SJSA1 (cell line): ENCODE measurements at places on chromosomes 12 and 14.

GRCh38 chr12:42511656-42512055, 77.9 kb downstream of the PRICKLE1 start:
- DNase-seq, result no peak

DNA sequence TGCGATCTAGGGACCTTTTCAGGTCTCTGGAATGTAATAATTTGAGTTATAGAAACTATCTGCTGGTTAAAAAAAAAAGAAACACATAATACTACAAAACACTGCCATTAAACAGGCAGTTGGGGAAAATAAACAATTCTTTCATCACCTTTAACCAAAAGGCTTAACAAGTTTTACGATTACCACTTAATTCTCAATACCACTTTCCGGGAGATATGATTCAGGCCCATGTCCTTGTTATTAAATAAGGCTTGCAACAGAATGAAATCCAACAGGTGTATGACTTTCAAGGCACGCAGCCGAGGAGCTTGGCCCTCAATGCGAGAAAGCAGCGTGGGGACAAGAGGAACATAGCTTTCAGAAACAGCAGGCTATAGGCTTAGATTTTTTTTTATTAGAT, 5.6 kb upstream of the GLRX5 start:
- no peak for DNase-seq

- no peak for DNase-seq
Measured at GRCh38 chr14:55913324-55914025, 204.7 kb upstream of the PELI2 start.

DNA sequence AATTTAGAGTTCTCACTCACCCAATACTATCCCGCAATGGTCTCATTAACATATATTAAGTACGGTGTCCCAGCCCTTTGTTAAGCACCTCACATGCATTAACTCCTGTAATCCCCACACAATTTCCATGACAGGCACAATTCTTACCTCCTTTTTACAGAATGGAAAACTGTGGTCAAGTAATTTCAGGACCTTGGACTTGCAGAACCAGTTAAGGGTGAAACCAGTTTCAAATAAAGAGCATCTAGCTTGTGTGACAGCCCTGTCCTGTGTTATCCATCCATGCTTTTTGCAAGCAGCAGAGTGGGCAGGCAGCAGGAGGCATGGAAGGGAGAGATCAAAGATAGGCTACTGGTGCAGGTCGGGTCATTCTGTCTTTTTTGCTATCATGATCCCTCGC, 470.8 kb downstream of the NELL2 start:
- no peak for DNase-seq

- DNase-seq, result no peak
Measured at GRCh38 chr14:104150136-104151025, 12.0 kb downstream of the KIF26A start.

GRCh38 chr12:107567876-107568619, 117.6 kb upstream of the PWP1 start:
- DNase-seq, result peak; percentile 39

- DNase-seq, result no peak
Measured at GRCh38 chr14:49970474-49971147, 77.7 kb downstream of the ARF6 start.

- no peak for DNase-seq
Measured at GRCh38 chr12:32532422-32532821, 133.1 kb downstream of the FGD4 start.

DNA sequence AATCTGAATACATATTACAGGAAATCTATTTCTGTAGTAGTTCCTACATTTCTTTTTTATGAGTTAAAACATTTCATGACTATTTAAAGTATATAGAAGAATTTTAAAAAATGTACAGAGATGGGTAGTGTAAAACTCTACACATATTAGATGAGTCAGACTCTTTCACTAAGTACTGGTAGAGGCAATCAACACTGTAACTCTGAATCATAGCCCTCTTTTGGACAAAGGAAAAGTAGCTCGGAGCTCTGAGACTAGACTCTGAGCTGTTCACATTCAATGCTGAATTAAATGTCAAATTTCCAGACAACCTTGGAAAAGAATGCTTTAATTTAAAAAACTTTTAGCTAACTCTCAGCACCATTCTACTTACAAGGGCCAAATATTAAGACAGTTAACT, 3.4 kb downstream of the PTCSC3 start:
- DNase-seq, result no peak

- no peak for DNase-seq
Measured at GRCh38 chr14:97776890-97777558, 979.8 kb downstream of the VRK1 start.

GRCh38 chr12:48969160-48969771, 2.3 kb downstream of the WNT10B start:
- DNase-seq, result no peak

DNA sequence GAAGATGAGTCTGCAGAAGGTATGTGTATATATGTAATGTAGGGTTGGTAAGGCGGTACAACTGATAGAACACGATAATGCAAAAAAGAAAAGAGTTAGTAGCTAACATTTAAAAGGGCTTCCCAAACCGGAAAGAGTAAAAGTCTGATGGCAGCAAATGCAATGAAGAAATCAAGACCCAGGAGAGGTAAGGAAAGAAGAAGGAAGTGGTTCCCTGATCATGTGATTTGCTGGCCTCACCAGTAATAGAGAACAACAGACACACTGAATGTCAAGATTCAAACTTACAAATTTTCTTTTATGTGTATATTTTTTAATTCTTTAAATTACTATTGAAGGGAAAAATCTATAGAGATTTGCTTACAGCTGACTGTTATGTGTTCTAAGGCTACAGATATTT, 18.4 kb downstream of the ZFC3H1 start:
- no peak for DNase-seq
